ENCODE measurements at places on chromosomes 5 and 9. TPM values are rescaled to one million over a fixed set of nuclear protein-coding genes. Genes with fewer than 3 reads are reported as not detected.

GRCh38 chr9:93637886-93638285, 61.5 kb downstream of the PHF2 start:
- no peak overlapping the region for H3K27ac ChIP-seq
- H3K36me3 ChIP-seq: no peaks in the 10 kb centered on the region
- DNase-seq: no peak
- H3K4me1 ChIP-seq: no peaks in the 10 kb centered on the region
- H3K4me3 ChIP-seq: no peak overlapping the region

DNA sequence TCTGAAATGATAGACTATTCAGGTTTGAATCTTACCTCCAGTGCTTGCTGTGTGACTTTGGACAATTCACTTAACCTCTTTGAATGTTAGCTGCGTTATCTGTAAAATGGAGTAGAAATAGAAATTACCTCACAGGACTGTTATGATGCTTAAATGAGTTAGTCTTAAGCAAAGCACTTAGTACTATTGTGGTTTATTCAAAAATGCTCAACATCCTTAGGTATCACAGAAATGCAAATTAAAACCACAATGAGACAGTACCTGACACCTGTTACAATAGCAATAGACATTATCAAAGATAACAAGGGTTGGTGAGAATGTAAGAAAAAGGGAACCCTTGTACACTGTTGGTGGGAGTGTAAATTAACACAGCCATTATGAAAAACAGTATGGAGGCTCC, 77.6 kb upstream of the FREM1 start:
- no peak overlapping the region for H3K27ac ChIP-seq
- H3K4me1 ChIP-seq: no peaks in the 10 kb centered on the region
- H3K36me3 ChIP-seq: no peaks in the 10 kb centered on the region
- no peak overlapping the region for H3K4me3 ChIP-seq
- peaks cover under 1% of the 10 kb centered on the region for H3K27me3 ChIP-seq

DNA sequence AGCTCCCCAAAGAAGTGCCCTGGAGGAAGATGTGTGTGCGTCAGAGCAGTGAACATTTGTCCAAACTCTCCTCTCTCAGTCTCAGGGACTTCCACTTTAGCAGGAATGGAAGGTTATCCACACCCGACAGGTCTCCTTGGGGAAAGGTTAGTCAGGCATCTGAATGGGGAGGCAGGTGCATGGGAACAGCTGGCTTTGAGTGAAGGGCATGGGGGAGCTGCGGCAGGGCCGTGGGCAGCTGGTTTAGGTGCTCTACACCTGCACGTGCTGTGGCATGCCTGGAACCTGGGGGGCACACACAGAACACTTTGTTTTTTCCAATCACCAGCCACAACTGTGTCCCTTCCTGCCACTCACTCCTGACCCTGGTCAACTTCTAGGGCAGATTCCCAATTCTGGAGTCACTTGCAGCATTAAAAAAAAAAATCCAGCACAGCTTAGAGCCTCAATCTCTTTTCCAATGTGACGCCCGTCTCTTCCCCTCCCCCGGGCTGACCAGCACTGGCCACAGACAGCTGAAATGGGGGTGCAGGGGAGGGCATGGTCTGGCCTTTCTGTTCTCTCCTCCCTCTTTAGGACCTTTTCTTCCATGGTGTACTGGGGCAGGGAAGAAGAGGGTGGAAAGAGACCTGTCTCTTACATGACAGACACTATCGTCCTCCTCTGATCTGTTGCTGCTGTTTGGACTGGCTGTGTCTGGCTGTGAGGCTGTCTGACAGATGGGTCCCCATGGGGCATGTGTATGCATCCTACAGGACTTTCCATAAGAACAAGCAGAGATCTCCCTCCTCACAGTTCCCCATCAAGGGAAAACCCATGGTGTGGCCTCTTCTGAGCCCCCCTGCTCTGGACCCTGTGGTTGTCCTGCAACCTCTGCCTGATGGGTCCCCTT, 9.5 kb upstream of the IL3 start:
- no peak overlapping the region for H3K4me3 ChIP-seq
- H3K27me3 ChIP-seq: no peaks in the 10 kb centered on the region
- no peak for DNase-seq
- no peaks in the 10 kb centered on the region for H3K4me1 ChIP-seq
- H3K36me3 ChIP-seq: no peaks in the 10 kb centered on the region
- no peak overlapping the region for H3K27ac ChIP-seq

DNA sequence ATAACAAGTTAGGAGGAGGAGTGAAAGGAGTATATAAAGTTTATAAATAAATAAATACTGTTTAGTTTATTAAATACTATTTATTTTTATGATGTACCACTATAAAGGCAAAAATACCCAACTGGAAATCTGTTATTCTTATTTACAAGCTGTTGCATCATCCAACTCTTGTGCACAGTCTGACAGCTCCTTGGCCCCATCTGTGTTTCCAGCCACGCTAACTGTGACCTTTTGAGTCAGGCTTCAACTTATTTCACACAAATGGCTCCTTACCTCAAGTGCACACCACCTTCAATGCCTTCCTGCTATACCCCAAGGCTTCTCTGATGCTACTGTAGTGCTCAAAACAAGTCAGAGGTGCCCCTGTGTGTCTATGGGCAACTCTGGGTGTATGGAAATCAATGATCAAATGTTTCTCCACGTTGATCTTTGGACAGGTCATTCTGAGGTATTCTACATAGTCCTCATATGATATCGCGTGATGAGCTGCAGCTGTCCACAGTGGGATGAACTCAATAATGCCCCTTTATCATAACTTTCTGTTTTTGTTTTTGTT, 303.2 kb upstream of the GRAMD2B start:
- H3K27me3 ChIP-seq: no peaks in the 10 kb centered on the region
- no peak overlapping the region for H3K27ac ChIP-seq
- no peak overlapping the region for H3K4me3 ChIP-seq
- no peaks in the 10 kb centered on the region for H3K4me1 ChIP-seq
- no peak for DNase-seq

GRCh38 chr5:149857499-149857898, 87.1 kb downstream of the PDE6A start:
- H3K27me3 ChIP-seq: no peaks in the 10 kb centered on the region
- DNase-seq: no peak
- peak overlapping the region; percentile 65 for H3K27ac ChIP-seq
- peaks cover 20% of the 10 kb centered on the region for H3K4me1 ChIP-seq
- no peaks in the 10 kb centered on the region for H3K36me3 ChIP-seq
- H3K4me3 ChIP-seq: no peak overlapping the region

DNA sequence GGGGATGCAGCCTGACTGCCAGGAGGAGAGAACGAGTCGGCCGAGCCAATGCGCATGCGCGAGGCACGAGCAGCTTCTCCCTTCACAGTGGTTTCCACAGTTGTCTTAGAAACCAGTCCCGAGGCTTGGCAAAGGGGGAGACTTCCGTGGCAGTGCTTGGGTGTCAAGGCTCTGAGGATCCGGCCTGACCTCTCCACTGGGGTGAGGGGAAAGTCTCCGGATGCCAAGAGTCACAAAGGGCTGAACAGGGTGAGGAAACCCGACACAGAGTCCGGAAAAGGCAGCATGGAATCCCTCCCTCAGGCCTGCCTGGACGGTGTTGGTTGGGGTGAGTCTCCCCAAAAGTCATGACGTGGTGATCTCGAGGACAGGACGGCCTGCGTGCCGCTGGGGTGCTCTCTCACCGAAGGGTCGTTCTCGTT, 475.5 kb downstream of the SPATA31A7 start:
- peak; percentile 39 for DNase-seq
- H3K27ac ChIP-seq: no peak overlapping the region
- H3K4me1 ChIP-seq: no peaks in the 10 kb centered on the region
- H3K36me3 ChIP-seq: no peaks in the 10 kb centered on the region
- no peaks in the 10 kb centered on the region for H3K27me3 ChIP-seq

- H3K4me1 ChIP-seq: no peaks in the 10 kb centered on the region
- H3K4me3 ChIP-seq: no peak overlapping the region
- H3K36me3 ChIP-seq: no peaks in the 10 kb centered on the region
- H3K27ac ChIP-seq: no peak overlapping the region
Measured at GRCh38 chr9:89295400-89295799, 15.6 kb upstream of the CKS2 start.

DNA sequence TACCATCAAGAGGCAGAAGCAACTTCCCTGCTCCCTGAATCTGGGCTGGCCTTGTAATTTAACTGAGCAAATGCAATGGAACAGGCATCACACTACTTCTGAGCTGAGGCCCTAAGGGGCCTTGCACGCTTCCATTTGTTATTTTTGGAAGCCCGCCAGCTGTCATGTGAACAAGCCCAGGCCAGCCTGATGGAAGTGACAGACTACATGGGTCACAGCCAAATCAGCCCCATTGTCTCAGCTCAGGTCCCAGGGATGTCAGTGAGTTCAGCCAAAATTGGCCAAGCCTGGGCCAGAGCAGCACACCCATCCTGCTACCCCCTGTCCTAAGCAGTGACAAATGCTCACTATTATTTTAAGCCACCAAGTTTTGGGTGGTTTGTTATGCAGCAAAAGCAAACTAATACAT, 72.8 kb downstream of the PRRT1B start:
- H3K4me3 ChIP-seq: no peak overlapping the region
- H3K4me1 ChIP-seq: peaks cover 47% of the 10 kb centered on the region
- H3K27ac ChIP-seq: no peak overlapping the region
- peak; percentile 51 for DNase-seq
- H3K27me3 ChIP-seq: no peaks in the 10 kb centered on the region

DNA sequence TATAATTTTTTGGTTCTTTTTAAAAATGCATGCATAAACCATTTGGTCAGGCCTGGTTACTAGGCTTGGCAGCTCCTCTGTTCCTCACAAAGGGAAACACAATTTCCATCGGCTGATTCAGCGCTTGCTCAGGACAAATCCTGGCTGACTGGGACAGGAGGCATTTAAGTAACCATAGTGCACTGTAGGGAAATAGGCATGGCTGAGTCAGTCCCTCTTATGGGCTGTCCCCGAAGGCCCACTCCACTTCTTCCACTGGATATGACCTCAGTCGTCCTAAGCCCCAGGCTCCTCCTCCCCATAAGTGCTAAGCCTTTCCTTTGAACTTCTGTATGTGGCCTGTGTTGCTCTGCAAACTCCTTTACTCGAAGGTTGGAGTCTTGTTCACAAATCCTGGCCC, 71.2 kb upstream of the GLIS3 start:
- no peak overlapping the region for H3K4me3 ChIP-seq
- no peaks in the 10 kb centered on the region for H3K4me1 ChIP-seq
- H3K27ac ChIP-seq: no peak overlapping the region
- no peaks in the 10 kb centered on the region for H3K27me3 ChIP-seq
- peak; percentile 32 for DNase-seq
- no peaks in the 10 kb centered on the region for H3K36me3 ChIP-seq

DNA sequence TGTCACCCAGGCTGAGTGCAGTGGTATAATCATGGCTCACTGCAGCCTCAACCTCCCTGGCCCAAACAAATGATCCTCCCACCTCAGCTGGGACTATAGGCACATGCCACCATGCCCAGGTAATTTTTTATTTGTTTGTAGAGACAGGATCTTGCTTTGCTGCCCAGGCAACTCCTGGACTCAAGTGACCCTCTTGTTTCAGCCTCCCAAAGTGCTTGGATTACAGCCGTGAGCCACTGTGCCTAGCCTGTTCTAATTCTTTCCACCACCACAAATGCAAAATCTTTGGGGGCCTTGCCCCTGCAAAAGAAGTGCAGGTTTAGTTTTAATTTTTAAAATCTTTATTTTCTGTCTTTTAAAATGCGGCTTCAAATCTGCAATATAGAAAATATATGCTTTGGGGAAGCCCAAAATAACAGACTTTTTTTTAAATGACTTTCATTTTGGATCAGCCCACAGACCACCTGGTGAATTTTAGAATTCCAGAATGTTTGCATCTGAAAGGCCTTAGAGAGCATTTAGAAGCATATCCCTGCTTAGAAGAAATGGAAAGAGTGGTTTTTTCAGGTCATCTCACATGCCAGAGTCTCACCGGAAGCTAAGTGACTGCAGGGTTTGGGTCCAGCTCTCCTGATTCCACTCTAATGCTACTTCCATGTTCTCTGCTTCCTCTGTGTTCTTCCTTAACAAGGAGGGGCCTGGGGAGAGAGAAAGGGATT, 111.4 kb upstream of the FER start:
- DNase-seq: no peak
- H3K27me3 ChIP-seq: no peaks in the 10 kb centered on the region
- H3K27ac ChIP-seq: no peak overlapping the region
- no peak overlapping the region for H3K4me3 ChIP-seq
- H3K36me3 ChIP-seq: no peaks in the 10 kb centered on the region
- no peaks in the 10 kb centered on the region for H3K4me1 ChIP-seq

DNA sequence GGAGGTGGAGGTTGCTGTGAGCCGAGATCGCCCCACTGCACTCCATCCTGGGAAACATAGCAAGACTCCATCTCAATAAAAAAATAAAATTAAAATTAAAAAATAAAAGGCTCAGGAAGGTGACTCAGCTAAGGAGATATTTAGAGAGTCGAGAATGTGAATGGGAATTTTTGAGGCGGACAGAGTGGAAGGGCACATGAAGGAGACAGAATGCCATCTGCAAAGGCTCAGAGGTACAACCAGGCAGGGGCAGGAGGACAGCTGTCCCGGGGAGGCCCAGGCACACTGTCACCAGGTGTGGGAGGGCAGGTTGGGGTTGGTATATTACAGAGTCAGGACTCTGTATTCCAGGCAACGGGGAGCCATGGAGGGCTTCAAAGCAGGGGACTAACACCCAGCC, 35.5 kb downstream of the NTNG2 start:
- H3K27ac ChIP-seq: no peak overlapping the region
- H3K27me3 ChIP-seq: peaks cover 24% of the 10 kb centered on the region

DNA sequence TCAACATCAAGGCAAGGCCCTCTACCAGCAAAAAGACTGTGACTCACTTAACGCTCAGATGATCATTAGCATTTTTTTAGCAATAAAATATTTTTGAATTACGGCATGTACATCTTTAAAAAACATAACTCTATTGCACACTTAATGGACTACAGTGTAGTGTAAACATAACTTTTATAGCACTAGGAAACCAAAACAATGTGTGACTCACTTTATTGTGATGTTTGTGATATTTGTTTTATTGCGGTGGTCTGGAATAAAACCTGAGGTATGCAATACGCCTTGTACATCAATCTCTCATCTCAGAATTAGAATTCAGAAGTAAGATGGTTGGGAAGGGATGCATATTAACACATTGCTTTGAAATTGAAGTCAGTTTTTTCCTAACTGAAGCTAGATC, 106.9 kb upstream of the PTCH1 start:
- H3K27ac ChIP-seq: no peak overlapping the region
- no peaks in the 10 kb centered on the region for H3K4me1 ChIP-seq
- H3K4me3 ChIP-seq: no peak overlapping the region
- no peaks in the 10 kb centered on the region for H3K27me3 ChIP-seq

DNA sequence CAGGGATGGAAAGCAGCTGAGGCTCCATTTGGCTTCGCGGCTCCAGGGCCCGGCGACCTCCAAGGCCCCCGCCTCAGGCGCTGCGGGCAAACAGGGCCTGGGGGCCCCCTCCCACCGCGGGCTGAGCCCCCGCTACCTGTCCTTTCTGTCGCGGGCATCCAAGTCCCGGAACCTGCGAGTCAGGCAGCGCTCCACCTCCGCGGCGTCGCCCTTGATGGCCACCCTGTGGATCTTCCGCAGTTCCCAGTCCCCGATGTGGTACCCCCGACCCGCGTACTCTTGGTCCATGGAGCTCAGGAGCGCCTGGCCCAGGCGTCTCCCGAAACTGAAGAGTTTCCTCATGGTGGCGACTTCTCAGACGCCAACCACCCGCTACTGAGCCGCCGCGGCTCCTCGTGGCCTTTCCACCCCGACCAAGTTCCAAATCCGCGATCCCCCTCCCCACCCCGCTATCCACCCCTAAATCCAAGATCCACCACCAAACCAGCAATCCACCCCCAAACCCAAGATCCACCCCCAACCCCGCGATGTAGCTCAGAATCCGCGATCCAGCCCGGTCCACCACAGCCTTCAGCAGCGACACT, 86.5 kb upstream of the CCDC180 start:
- DNase-seq: no peak
- peaks cover 10% of the 10 kb centered on the region for H3K4me1 ChIP-seq
- no peak overlapping the region for H3K4me3 ChIP-seq
- H3K27ac ChIP-seq: no peak overlapping the region

Gene DNAJC25
- 7.8 TPM for total RNA-seq

Gene NOL6
- total RNA-seq: 48.3 TPM

All from left lung (tissue), 14 donors.